ENCODE measurements at places on chromosomes 1 and 21.
A peak's percentile ranks its signal among the peaks of the same experiment; 100 is the strongest.

GRCh38 chr1:169003864-169004516, 102.5 kb upstream of the ATP1B1 start:
- DNase-seq: no peak

DNA sequence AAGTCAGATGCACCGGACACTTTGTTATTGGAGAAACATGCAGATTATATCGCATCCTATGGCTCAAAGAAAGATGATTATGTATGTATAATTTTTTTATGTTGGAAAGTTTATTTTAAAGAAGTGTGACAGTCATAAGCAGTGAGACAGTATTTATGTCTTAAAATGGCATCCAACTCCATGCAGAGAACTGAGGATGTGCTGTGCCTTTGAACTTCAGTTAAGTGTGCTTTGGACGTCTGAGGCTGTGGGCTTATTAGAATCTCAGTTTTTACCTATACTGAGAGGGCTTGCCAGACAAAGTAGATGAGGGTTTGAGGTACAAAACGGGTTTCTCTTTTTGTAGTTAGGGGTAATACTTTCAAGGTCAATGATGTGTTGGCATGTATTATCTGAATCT, 1.5 kb downstream of the RABGGTB start:
- no peak for DNase-seq

- no peak for DNase-seq
Measured at GRCh38 chr21:41726058-41726558, 40.7 kb downstream of the RIPK4 start.

- DNase-seq: no peak
Measured at GRCh38 chr21:31473685-31474345, 129.8 kb upstream of the TIAM1 start.

GRCh38 chr1:32869923-32870614, 643 bp downstream of the FNDC5 start:
- DNase-seq: no peak

GRCh38 chr1:71618766-71619530, 538.1 kb upstream of the ZRANB2 start:
- no peak for DNase-seq

DNA sequence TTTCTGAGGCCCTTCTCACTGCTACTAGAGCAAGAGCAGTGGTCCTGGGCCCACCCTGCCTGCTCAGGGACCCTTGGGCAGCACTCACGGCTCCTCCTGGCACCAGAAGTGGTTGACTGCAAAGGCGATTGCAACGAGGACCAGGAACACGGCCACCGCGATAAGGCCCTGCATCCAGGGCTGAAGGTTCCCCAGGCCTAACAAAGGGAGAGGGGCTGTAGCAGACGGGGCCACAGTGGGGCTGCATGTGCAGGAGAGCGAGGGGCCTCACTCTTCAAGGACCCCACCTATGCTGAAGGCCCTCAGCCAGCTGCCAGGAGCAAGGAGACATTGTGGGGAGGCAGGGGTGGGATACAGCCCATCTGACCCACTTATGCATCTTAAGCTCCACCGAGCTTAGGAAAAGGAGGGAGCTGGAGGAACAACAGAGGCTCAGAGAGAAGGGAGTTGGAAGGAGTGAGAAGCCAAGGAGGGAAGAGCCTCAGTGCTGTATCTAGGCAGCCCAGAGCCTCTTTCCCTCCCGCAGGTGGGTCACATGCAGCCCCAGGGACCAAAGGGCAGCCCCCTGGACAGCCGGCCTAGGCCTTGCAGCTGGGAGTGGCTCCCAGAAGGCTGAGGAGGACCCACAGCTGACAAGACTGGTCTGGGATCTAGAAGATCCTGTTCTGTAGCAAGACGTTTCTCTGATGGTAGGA, 2.5 kb downstream of the PDZK1IP1 start:
- DNase-seq: no peak

- DNase-seq: peak; percentile 24
Measured at GRCh38 chr1:223216074-223216473, 73.0 kb upstream of the TLR5 start.

- no peak for DNase-seq
Measured at GRCh38 chr1:211598514-211598913, 19.6 kb upstream of the SLC30A1 start.

- DNase-seq: peak; percentile 58
Measured at GRCh38 chr1:116498789-116499628, 71.8 kb downstream of the CD58 start.

DNA sequence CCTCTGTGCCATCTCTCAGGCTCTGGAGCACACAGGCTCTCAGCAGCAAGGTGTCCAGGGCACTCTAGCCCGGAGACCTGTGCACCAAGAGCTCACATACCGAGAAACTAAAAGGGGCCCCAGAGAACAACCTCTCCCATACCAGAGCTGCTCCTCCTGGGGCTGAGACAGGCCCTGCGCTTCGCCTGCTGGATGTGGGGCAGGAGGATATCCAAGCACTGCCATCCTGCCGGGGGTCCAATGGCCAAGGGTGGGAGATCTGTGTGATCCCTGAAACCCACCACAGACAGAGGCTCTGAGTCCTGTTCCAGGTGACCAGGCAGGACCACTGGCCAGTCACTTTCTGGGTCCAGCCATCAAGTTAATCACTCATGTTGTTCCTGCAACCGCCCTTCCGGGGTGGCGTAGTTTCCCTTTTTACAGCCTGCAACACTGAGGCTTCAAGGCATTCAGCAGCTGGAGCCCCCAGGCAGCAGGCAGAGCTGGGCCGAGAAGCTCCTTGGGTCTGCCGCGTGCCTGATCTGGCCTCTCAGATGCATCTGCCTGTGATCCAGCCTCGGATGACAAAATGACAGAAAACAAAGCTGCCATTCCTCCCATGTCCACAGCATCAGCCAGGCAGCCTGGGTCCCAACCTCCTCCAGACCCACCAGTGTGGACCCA, 36.7 kb upstream of the ACTRT2 start:
- no peak for DNase-seq

- no peak for DNase-seq
Measured at GRCh38 chr1:76465030-76465429, 390.5 kb downstream of the ST6GALNAC3 start.

GRCh38 chr1:61520401-61520800, 204.5 kb downstream of the TM2D1 start:
- DNase-seq: no peak

DNA sequence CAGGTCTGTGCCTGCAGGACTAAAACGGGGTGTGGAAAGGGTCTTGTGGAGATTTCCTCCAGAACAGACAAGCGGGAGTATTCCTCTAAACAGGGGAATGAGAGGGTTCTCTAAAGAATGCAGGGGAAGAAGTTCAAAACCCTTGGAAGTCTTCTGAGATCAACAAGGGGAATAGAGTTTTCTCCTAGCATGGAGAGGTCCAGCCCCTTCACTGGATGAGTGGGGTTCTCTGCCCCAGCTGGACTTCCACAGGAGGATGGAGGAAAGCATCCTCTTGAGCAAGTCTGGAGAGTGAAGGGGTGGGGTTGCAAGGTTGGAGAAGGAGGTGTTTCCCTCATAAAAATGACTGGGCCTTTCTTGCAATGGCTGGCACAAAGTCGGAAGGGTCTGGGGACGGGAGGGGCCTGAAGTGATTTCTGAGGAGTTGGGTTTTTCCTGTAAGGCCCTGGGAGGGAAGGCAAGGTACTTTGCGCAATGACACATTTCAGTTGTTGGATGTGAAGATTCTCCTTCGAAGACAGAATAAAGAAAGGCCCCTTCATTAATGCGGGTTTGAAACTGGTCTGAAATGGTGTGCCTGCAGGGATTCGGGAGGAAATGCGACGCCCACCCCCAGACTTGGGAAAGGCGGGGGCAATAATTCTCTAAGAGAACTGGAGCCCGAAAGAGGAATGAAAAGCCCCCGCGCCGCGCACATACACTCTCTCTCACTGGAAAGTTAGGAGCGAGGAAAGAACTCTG, 884 bp downstream of the SPATA6 start:
- no peak for DNase-seq

- no peak for DNase-seq
Measured at GRCh38 chr1:224666078-224666477, 50.0 kb downstream of the CNIH3 start.

- DNase-seq: no peak
Measured at GRCh38 chr1:81598623-81599022, 202.1 kb upstream of the ADGRL2 start.

DNA sequence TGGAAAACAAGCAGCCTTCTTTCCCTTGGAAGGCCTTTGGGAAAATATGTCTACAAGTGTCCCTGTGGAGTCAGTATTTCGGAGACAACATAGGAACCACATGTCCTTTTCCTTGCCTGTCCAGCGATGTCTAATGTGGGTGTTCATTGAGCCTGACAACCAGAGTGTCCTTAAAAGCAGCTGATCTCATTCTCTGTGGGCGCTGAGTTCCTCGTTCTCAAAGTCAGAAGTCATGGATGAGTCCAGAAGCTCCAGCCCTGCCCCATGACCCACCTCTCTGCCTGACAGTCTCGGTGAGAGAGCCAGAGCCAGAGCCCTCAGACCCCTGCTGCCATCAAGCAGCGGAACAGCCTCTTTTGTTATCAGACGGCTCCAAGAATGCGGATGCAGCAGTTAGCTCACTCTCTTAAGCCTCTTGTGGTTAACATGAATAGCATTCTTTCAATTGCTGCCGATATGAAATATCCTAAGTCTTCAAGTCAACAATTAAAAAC, 329.2 kb downstream of the TGFB2 start:
- peak; percentile 93 for DNase-seq

DNA sequence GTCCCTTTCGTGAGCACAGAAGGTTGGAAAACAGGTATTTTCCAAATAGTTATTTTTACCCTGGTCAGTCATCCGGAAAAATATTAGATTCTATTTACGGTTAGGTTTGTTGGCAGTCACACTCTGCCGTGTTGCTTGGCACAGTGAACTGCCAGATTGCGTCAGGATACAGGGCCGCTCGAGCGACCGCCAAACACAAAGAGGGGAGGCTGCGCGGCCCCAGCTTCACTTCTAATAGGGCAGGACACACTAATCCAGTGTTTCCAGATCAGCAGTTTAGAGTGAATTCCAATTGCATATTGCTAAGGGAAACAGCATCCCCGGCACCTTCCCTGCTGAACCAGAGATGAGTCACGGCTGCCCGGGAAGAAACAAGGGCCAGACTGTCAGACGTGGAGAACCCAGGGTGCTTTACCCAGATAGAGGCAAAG, 22.9 kb downstream of the UMODL1 start:
- peak; percentile 85 for DNase-seq

GRCh38 chr1:150061632-150062101, 5.9 kb upstream of the VPS45 start:
- DNase-seq: no peak

DNA sequence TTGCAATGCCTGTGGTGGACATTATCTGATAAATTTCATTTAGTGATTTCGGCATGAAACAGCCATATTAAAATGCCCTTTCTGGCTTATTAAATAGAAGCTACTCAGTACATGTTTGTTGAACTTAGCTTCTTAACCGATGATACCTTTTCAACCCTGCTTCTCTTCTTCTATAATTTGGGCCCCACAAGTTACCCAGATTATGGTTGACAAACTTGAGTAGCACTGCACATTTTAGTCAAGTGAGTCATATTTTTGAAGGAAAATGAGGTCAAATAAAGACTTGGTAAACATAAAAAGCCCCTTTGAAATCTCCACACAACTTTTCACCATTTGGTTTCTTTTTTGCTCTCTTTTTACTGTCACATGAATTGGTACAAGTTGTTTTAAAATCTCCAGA, 33.8 kb downstream of the GIPC2 start:
- no peak for DNase-seq

DNA sequence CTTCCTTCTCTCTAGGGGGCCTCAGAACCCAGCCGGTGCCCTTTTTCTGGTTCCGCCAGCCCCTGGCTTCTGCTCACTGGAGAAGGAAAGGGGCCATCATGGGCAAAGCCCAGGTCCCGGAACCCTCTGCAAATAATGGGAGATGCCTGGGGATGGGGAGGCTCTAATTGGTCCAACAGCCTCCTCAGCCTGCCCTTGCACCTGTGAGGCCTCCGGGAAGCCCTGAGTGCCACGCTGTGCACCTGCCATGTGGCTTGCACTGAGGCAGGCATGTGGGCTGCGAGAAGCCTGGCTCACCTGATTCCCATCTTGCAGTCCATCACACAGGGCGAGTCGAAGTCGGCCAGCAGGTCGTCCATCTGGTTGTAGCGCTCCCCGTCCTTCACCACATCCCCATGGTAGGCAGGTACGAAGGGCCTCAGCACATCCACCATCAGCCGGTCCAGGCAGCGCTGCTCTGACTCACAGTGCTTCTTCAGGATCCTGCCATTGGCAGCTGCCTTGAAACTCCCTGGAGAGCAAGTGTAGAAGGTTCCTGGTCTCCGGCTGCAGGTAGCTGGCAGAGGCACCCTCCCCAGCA, 92.1 kb downstream of the ITPKB start:
- no peak for DNase-seq

DNA sequence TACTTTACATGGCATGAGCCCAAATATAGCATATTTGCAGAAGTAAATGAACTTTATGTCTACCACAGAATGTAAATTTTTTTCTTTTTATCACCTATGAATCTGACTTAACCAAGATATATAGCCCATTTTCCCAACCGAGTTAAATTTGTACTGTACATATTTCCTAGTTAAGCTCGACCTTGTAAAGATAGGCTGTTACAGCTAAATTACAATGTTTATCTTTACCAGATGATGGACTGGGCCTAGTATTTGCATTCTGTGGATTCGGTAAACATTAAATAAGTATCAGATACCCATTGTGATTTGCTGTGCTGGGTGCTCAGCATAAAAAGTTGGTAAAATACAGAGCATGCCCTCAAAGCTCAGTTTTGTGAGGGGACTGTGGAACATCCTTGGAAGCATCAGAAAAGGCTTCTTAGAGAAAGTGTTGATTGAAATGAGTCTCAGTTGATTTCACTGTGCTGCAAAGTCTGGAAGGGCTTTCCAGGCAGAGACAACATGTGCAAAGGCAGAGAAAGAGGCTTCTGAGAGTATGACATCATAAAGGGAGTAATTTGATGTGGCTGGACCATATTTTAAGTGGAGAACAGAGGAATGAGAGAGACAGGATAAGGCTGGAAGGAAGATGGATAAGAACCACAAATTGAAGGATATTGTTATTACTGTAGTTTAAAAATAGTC, 27.4 kb downstream of the MORC3 start:
- DNase-seq: no peak

DNA sequence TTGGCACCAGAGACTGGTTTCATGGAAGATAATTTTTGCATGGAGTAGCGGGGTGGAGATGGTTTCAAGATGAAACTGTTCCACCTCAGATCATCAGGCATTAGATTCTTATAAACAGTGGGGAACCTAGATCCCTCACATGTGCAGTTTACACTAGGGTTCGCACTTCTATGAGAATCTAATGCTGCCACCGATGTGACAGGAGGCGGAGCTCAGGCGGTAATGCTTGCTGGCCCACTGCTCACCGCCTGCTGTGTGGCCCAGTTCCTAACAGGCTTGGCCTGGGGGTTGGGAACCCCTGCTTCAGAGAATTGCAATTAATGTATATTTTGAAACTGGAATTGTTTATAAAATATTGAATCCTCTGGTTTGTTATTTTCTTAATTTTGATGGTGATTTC, 92.1 kb downstream of the NRIP1 start:
- DNase-seq: no peak

DNA sequence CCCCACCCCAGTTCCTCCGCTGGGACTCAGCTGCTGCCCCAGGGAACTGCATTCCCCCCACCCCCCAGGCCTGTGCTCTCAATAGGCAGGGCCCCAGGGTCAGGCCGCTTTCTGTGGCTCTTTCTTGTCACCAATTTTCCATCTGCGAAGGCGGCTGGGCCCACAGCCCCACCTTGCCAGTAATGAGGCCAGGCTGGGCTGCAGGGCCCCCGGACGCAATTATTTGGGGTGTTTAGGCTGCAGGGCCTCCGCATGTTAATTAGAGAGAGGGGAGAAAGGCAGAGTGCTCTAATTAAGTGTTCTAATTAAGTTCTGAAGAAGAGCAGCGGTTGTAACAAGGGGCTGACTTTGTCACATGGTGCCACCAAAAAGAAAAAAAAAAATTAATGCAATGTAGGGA, 71.8 kb downstream of the EPHB2 start:
- DNase-seq: no peak

Data from SJSA1 (cell line).